ENCODE measurements at places on chromosomes 2 and 18.

- no peak for DNase-seq
Measured at GRCh38 chr2:64770781-64771334, 117.1 kb upstream of the SERTAD2 start.

GRCh38 chr2:135615404-135615803 is 84.1 kb downstream of the R3HDM1 start:
- no peak for DNase-seq

GRCh38 chr2:132884705-132885104 is 214.7 kb upstream of the LYPD1 start:
- DNase-seq = no peak

- DNase-seq = no peak
Measured at GRCh38 chr2:7180638-7181370, 263.6 kb downstream of the RNF144A start.

- no peak for DNase-seq
Measured at GRCh38 chr2:112293636-112294401, 18.4 kb downstream of the ZC3H6 start.

DNA sequence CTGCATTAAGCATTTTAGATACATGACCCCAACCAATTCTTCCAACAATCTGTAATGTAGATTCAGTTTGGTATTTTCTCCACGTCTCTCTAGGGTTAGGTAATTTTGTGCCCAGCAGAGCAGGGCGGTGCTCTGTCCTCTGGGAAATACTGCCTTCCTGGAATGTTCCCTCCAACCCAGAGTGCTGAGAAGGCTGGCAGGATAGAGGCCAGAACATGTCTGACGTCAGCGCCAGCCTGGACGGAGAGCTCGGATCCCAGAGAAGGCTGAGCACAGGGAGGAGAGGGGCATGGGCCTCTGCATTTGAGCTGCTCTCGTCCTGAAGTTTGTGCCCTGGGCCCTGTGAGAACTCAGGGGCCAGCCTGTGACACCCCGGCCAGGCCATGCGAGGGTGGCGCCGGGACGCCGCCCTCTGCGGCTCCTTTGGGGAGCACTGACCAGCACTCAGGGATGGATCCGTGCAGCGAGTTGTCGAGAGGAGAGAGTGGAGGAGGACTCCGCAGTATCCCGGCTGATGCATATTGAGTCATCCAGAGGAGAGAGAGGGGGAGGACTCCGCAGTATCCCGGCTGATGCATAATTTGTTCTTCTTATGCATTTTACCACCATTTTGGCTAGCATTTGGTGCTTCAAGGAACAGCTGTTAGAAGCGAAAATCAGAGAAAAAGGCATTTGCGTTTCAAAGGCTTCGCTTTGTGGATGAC is 80.0 kb upstream of the PXDN start:
- DNase-seq = no peak

- DNase-seq = no peak
Measured at GRCh38 chr18:13583576-13584550, 142.5 kb downstream of the FAM210A start.

- no peak for DNase-seq
Measured at GRCh38 chr2:29502460-29502911, 387.3 kb downstream of the CLIP4 start.

- DNase-seq = no peak
Measured at GRCh38 chr2:100702438-100703109, 117.4 kb upstream of the NPAS2 start.

DNA sequence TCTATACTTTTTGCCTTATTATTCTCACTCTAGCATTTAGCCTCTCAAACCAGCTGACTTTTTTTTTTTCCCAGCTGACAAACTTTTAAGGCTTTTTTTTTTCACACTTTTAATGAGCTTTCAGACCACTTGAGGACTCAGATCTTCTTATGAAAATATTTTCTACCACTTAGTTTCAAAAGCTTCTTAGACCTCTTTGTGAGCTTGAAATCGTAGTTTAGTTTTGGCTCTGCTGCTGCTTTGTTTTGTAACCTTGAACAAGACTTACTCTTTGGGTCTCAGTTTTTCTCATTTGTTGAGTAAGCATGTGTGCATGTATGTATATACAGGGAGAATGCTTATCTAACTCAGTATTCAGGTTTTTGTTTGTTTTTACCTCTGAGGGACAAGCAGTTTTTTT is 3.5 kb downstream of the NBEAL1 start:
- no peak for DNase-seq

GRCh38 chr2:155190342-155190741 is 491.8 kb downstream of the KCNJ3 start:
- no peak for DNase-seq

DNA sequence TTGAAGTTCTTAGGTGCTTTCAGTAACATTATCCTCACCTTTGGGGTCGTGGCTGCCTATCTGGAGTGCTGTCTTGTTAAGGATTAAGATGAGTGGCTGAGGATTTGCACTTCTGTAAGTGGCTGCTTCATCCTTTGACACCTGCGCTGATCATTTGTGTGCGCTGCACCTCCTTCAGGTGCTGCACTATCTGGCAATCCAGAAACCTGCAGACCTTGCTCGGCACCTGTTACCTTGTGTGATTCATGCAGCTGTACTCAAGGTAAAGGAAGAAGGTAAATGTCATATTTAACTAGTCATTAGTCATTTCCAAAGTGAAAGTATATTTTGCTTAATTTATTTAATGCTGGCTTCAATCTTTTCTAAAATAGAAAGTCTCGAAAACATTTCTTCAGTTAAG is 110.3 kb downstream of the RAB3GAP1 start:
- DNase-seq = no peak

GRCh38 chr2:45330108-45330507 is 281.0 kb downstream of the SRBD1 start:
- no peak for DNase-seq

DNA sequence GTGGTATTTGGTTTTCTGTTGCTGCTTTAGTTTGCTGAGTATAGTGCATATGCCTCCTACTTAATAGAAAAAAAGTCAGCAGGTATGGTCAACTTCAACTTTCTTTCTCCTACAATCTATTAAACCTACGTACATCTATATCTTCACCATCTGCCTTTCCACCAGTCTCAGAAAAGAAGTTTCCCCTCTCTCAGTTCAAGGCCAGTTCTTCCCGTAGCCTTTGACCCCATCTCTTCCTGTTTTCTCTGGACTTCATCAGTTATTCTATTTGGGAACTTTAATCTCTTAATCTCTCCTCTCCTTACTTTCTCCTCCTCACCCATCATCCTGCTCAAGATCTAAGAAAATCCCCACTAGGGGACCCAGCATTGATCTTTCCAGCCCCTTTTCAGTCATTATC is 5.7 kb downstream of the PTRHD1 start:
- no peak for DNase-seq

DNA sequence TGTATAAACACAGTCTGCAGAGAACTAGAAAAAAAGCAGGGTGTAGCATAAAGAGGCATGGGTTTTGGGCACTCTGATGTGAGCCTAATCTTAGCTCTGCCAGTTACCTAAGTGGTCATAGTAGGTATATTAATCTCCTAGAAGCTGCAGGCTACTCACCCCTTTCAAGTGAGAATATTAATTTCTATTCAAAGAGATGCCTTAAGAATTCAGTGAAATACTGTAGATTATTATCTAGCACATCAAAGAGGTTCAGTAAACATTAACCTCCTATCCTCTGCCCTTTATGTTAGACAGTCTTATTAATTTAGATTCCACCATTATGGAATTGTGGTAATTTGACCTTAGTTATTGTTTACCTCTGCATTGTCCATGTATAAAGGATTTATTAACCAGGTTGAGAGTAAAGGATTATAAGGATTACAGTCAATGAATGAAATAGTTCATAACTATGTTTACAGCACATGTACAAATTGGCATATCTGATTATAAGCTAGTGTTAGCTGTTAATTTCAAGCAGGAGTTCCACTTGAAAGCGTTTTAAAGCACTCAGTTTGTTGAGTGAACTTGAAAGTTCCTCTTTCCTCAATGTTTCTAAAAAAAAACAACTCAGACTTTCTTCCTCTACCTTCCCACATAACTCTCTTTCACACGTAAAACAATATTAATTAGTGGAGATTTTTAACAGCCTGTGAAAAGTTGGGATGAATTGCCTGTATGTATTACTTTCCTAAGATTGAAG is 150.6 kb upstream of the EPC2 start:
- no peak for DNase-seq

- DNase-seq = no peak
Measured at GRCh38 chr2:74357627-74358026, 14.4 kb upstream of the SLC4A5 start.

GRCh38 chr2:84878896-84879583 is 1.8 kb downstream of the TRABD2A start:
- no peak for DNase-seq

DNA sequence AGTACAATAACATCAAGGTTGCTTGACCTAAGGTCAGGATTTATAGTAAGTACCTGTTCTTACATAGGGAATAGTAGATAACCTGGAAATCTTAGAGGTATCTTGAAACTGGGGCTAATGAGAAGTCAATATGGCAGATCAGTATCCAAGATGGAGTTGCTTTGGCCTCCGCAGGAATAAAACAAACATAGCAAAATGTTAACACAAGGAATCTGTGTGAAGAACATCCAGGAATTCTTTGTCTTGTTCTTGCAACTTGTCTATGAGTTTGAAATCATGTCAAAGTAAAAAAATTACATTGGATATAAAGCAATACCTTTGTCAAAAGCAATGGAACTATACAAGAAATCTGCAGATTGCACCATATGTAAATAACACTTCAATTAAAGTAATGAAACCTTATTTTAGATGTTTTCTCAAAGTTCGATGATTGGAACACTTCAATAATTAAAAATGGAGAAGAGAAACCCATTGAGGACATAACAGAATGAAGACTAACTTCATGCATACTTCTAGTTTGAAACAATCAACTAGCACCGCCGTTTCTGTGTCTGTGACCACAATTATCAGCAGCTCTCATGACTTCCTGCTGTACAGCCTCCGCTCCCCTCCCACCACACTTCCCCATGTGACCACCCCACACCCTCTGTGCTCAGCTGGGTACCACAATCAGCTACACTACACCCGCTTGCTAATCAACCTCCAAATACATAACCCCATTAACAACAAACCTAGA is 27.6 kb downstream of the C2orf76 start:
- no peak for DNase-seq

GRCh38 chr2:119460076-119460475 is 28.4 kb downstream of the TMEM37 start:
- DNase-seq = no peak

- no peak for DNase-seq
Measured at GRCh38 chr2:229843613-229844012, 78.2 kb downstream of the TRIP12 start.

DNA sequence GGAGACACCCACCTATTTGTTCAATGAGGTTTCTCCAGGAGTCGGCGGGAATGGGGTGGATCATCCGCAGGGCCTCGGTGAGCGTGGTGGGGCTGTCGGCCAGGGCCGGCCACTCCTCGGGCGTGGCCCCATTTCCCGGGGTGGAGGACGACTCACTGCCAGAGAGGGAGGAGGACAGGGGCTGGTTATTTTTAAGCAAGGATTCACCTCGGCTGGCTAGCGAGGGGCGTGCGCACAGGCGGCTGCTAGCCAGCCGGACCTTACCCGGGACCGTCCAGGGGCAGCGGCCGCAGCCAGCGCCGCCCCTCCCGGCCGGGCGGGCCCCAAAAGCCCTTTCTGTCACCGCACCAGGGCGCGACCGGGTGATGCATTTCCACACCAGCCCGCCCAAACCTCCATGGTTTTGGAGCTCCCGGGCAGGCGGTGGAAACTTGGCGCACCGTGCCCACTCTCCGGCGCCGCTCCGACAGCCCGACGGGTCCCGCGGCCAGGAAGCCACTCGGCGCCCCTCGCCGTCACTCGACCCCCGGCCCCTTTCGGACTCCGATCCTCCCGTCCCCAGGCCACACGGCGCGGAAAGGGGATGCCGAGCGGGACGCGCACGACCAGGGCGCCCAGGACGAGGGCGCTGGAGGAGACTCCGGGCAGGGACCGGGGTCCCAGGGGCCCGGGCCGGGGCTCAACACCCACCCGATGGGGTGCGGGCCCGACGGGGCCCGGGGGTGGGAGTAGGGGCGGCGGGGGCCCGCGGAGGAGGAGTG is 57.1 kb downstream of the SNORC start:
- no peak for DNase-seq

DNA sequence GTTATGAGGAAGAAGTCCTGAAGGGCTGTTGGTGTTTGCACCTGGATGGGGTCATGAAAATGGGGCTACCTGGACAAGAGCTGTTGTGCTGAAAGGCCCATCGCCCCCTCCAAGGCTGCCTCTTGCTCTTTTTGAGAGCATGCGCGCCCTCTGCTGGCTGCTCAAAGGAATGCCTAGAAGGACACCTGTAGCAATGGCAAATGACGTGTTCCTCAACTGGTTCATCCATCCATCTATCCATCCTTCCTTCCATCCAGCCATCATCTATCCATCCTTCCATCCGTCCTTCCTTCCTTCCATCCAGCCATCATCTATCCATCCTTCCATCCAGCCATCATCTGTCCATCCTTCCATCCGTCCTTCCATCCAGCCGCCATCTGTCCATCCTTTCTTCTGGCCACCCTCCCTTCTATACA is 17.2 kb upstream of the RPL31 start:
- no peak for DNase-seq
